Jurkat, Clone E6-1 (cell line): ENCODE measurements at places on chromosomes 6 and 20.

DNA sequence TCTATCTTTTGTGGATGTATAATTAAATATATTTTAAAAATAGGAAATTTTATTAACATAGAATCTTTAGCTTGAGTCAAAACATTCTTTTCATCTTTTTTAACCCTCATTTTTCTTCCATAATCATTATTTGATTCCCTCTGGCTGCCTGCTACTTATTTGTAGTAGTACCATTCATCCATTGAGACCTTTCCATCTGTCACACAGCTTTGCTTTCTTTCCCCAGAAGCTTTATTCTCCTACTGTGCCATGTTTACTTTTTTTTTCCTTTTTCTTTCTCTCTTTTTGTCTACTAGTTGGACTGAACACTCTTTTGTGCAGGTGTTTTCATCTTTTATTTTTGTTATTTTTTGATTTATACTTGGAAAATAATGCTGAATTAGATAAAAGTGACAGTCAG, 522.6 kb upstream of the MMS22L start:
- DNase-seq: no peak

GRCh38 chr20:4817230-4817671, 95.5 kb downstream of the PRND start:
- no peak for DNase-seq

DNA sequence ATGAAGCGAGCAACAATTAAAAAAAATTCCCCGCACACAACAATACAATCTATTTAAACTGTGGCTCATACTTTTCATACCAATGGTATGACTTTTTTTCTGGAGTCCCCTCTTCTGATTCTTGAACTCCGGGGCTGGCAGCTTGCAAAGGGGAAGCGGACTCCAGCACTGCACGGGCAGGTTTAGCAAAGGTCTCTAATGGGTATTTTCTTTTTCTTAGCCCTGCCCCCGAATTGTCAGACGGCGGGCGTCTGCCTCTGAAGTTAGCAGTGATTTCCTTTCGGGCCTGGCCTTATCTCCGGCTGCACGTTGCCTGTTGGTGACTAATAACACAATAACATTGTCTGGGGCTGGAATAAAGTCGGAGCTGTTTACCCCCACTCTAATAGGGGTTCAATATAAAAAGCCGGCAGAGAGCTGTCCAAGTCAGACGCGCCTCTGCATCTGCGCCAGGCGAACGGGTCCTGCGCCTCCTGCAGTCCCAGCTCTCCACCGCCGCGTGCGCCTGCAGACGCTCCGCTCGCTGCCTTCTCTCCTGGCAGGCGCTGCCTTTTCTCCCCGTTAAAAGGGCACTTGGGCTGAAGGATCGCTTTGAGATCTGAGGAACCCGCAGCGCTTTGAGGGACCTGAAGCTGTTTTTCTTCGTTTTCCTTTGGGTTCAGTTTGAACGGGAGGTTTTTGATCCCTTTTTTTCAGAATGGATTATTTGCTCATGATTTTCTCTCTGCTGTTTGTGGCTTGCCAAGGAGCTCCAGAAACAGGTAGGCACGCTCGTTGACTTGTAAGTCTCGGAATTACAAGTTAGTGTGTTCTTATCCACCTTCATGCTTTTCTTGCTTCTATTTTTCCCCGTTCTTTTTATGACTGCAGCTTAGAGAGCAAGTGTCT, at the start of gene EDN1:
EDN1 (plus strand) TSS at position 429 of the 888 bp plus-strand sequence; CDS start at position 698, 269 bp downstream.
- DNase-seq: peak; percentile 26

DNA sequence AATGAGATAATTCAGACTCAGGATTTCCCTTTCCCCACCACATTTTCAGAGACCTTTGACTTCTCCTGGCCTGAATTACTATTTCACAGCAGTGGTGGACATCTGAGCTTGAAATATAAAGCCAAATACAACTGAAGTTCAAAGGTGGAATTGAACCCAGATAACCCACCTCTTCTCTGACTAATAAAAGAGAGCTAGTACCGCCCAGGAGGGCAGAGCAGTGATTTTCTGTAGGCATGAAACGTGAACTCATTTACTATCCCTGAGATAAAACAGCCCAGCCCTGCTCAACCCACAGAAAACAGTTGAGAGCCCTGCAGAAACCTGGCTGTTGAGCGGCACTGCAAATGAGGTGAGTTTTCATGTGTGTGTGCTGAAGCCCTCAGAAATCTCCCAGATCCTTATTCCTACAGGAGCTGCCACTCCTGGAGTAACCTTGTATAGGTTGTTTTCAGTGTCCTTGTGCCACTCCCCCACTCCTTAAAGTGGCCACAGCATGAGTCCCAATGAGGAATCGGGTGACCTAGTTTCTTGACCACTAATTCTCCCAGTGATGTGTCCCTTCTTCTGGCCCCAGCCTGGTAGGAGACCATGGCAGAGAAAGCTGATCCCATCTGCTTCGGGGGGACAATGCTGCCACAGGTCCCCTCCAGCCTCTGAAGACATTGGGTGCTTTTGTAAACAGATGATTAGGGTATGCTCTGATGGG, 99.2 kb downstream of the NOL4L start:
- DNase-seq: no peak

GRCh38 chr6:87722540-87723169, 20.6 kb upstream of the AKIRIN2 start:
- no peak for DNase-seq

- no peak for DNase-seq
Observed at GRCh38 chr6:40586369-40587201, 579 bp downstream of the LRFN2 start.

GRCh38 chr20:24916412-24916811, 32.7 kb upstream of the CST7 start:
- DNase-seq: no peak

GRCh38 chr20:57622579-57623381, 2.6 kb upstream of the ZBP1 start:
- DNase-seq: peak; percentile 74

DNA sequence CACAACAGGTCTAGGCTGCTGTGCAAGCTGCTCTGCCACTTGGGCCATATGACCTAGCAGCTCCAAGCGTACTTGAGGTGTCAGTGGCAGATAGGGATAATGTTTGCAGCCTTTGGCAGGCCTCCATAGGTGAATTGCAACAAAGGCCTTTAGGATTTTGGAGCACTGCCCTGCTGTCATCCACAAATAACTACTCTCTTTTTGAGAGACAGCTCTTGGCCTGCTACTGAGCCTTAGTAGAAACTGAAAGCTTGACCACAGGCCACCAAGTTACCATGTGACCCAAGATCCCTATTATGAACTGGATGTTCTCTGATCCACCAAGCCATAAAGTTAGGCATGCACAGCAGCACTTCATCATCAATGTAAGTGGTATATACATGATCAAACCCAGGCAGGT, 29.9 kb downstream of the FBXO30 start:
- DNase-seq: no peak

DNA sequence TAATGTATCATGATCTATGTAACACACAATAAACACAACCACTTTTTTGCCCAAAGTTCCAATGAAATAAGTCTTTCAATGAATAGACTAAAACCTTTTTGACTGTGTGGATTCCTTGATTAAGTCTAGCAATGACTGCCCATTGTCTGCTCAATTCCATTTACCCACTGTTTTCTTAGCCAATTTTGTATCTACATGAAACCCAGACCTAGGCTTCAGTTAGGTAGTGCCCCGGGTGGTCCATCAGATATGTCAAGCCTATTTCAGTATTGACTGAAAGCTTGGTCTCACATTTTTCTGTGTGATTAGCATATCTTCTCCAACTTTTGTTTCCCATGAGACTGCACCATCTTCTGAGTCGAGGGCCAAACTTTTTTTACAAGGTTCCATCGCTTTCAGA, 615.0 kb downstream of the C6orf118 start:
- no peak for DNase-seq
